Aorta (tissue), 5 donors: ENCODE measurements at places on chromosomes 11 and 22. TPM values are rescaled to one million over a fixed set of nuclear protein-coding genes. Genes with fewer than 3 reads are reported as not detected.

- H3K36me3 ChIP-seq: no peaks in the 10 kb centered on the region
- H3K4me1 ChIP-seq: no peaks in the 10 kb centered on the region
- H3K27me3 ChIP-seq: no peaks in the 10 kb centered on the region
- no peak for DNase-seq
- no peak overlapping the region for H3K4me3 ChIP-seq
Measured at GRCh38 chr11:102703826-102704493, 1.6 kb downstream of the MMP27 start.

The NR1H3 gene
- 46.2 TPM for total RNA-seq

The TOB2 gene
- 47.7 TPM for total RNA-seq

The TUBA8 gene
- total RNA-seq: 2.6 TPM

GRCh38 chr11:92628401-92629292 is 340.8 kb upstream of the MTNR1B start:
- H3K36me3 ChIP-seq: no peaks in the 10 kb centered on the region
- no peak overlapping the region for H3K27ac ChIP-seq
- no peaks in the 10 kb centered on the region for H3K27me3 ChIP-seq

- no peak for DNase-seq
- no peak overlapping the region for H3K27ac ChIP-seq
- no peaks in the 10 kb centered on the region for H3K4me1 ChIP-seq
- no peaks in the 10 kb centered on the region for H3K27me3 ChIP-seq
- H3K36me3 ChIP-seq: no peaks in the 10 kb centered on the region
Measured at GRCh38 chr11:133508468-133508867, 23.8 kb downstream of the OPCML start.

The ARFIP2 gene
- total RNA-seq: 40.8 TPM

- no peaks in the 10 kb centered on the region for H3K4me1 ChIP-seq
- no peak overlapping the region for H3K4me3 ChIP-seq
- H3K36me3 ChIP-seq: no peaks in the 10 kb centered on the region
- H3K27ac ChIP-seq: no peak overlapping the region
Measured at GRCh38 chr11:15704064-15704463, 589.3 kb downstream of the INSC start.
